Activated CD4-positive, alpha-beta T cell treated with anti-CD3 and anti-CD28 coated beads, Interleukin-2, amount 50 U/mL, for 24 hours (primary cell): ENCODE measurements at places on chromosomes 6 and 20.

DNA sequence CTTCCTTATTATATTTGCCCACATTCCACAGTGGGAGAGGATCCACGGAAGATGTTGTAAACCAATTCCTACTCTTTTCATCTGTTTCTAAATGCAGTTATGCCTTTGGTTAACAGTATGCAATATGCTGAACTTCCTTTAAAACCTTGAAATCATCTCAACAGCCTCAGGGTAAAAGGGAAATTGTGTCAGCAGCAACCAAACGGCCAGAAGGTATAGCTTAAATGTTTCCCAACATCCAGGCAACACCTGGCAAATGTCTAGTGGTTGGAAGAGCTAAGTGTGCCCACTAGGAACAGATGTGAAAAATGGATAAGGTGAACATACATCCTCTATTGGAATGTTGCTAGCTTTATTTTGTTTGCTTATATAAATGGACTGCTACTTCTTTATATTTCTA lies 164.8 kb downstream of the FAXC start:
- DNase-seq: no peak

GRCh38 chr6:1381481-1382330 lies 7.7 kb upstream of the FOXF2 start:
- peak; percentile 46 for DNase-seq

DNA sequence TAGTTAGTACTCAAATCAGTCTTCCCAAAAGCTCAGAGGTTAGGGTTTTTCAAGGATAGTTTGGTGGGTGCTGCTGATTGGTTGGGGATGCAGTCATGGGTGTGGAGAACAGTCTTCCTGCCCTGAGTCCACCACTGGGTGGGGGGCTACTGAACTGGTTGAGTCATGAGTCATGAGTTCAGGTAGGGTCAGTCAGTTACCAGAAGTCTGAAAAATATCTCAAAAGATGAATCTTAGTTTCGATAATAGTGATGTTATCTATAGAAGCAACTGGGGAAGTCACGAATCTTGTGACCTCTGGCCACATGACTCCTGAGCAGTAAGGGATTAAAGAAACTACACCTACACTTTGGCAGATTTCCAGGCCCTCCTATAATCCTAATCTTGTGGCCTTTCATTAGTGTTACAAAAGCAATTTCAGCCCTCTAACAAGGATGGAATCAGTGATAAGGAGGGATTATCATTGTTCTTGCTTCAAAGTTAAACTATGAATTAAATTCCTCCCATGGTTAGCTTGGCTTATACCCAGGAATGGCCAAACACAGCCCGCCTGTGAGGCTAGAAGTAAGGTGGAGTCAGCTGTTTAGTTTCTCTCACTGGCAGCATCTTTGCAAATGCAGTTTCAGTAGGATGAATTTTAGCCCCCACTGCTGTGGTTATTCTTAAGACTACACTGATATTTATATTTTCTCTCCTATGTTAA lies 33.3 kb upstream of the NKAIN2 start:
- DNase-seq: no peak

DNA sequence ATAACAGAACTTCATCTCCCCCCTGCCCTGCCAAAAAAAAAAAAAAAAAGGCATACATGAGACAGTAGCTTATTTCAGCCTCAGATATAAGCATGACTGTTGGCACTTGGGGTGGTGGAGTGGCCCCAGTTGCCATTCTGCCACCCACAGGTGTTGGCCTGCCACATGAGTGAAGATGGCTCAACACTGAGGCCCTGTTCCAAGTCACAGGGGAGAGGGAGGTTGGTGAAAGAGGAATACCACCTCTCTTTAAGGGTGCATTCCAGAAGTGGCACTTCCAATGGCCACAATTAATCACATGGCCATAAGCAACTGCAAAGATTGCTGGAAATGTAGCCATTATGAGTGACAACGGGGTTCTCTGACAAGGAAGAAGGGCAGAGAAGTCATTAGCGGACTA lies 61.9 kb upstream of the JARID2 start:
- peak; percentile 15 for DNase-seq

- DNase-seq: no peak
Observed at GRCh38 chr20:50242863-50243609, 52.4 kb downstream of the CEBPB start.

DNA sequence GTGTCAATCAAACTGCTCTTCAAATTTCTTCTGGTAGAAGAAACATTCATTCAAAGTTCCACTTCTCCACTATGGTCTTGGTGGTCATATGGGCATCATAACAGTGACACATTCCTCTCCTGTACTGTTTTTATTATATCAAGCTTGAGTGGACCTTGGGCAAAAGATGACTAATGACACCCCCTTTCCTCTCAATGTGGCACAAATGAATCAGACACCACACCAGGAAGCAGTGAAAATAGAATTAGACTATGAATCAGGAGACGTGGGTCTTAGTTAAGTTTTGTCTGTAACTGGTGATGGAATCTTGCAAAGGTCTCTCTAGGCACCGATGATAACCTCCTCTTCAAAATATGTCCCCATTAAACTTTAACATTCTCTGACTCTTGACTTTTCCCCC lies 9.0 kb upstream of the NRSN1 start:
- no peak for DNase-seq

DNA sequence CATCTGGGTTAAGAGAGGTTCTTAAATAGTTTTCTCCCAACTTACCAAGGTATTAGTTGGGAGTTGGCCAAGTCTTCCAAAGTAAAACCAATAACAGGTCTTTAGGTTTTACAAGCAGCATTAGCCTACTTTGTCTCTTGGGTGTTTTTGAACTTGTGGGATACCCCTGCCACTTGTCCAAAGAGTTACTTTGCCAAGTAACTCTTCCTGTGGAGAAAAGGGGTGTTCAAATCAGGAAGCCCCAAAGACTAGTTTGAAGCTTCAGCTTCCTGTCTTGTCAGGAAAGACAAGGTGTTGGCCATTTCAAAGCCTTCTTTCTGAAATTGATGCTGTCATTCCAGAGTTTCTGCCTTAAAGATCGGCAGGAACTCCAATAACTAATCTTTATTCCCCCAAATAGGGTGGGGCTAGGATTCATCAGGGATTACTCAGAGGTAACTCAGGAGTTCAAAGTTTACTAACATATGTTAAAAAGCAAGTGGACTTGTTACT lies 822 bp downstream of the RAB22A start:
- DNase-seq: no peak

GRCh38 chr20:61986762-61987321 lies 78.8 kb downstream of the TAF4 start:
- DNase-seq: no peak

DNA sequence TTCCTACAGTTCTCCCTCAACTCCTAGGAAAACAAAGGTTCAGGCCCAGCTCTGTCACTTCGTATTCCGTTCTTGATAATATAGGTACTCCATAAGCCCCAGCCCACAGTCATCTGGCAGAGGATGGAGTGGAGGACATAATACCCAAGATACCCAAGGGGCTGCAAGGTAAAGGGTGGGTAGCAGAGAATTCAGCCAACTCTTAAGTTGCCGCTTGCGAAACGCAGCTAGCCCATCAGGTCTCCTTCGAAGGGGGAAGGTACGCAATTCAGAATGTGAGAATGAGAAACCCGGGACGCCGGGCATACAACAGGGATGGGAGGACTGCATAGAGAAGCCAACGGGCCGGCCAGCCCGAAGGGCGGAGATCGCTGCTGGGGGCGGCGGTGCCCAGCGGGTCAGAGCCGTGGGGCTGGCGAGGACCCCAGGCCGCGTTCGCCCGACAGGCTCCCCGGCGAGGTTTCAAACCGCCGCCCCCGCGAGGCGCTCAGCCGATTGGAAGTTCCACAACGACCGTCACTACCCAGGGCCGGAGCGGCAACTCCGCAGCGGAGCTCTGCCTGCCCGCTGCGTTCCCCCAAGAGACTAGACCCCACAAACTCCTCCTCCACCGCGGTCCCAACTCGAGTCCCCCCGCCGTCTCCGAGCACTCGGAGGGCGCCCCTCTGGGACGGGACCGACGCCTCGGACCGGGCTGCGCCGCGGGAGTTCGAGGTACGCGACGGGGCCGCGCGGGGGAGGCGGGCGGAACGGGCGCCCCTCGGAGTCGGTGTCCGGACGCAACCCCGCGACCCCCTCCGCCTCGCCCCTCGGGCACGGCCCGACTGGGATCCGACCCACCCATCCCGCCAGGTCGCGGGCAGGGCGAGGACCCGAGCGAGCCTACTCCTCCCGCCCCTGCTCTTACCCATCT lies 911 bp downstream of the CDK19 start:
- DNase-seq: peak; percentile 21

DNA sequence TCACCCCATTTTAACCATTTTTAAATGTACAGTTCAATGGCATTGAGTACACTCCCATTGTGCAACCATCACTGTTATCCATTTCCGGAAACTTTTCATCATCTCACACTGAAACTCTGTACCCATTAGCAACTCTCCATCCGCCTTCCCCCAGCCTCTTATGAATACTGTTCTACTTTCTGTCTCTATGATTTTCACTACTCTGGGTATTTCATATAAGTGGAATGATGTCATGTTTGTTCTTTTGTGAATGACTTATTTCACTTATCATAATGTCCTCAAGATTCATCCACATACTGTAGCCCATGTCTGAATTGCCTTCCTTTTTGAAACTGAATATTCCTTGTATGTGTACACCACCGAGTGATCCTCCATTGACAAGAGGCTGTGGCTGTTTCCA lies 92.9 kb upstream of the TOX2 start:
- DNase-seq: no peak

- DNase-seq: no peak
Observed at GRCh38 chr6:149755300-149756260, 6.0 kb downstream of the PCMT1 start.

GRCh38 chr20:53149148-53149889 lies 177.2 kb downstream of the TSHZ2 start:
- DNase-seq: no peak

DNA sequence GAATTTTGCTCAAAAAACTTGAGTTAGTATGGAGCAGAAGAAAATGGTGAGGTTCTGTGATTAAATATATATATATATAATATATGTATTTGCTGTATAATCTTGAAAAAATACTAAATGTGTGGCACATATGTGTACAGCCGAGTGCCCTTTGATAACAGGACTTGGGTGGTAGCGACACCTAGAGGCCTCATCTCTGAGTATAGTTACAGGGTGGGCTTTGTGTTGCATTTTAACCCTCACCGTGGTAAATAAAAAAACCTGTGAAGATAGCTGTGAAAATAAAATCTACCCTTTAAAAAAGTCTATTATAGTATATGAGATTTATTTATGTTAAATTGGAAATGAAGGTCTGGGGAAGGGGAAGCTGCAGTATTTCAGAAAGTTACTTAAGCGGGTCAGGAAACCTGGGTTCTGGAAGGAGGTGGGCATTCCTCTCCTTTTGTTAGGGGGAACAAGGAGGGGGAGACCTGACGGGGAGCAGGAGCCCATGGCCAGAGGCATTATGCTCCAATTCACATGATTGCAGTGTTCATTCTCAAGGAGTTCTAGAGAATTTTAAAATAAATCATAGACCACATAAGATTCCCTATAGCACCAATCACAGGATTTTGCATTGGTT lies 82.7 kb downstream of the SH3BGRL2 start:
- DNase-seq: no peak

DNA sequence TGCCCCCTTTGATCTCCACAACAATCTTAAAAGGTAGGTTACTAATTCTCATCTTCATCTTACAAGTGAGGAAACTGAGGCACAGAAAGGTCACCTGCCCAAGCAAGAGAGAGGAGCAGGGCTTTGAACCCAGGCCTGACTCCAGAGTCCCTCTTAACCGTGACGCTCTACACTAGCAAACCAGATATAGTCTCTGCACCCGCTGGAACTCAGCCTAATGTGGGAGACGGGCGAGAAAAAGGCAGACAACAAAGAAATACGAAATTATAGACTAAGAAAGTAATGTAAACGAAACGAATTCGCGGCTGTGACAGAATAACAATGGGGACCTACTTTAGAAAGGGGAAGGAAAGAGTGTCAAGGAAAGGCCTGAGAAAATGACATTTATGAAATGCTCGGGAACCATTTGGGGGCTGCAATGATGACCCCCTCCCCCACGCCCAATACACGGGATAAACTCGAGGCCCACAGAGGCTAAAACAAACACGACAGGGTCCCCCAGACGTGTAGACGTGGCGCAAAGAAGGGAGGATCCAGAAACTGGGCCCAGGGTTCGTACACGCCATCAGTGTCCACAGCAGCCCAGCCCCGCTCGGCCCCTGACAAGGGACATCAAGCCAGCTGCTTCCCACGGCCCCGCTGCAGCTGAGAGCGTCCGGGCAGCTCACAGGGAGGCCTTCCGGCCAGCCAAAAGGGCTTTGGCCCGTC lies 637 bp downstream of the TRPC4AP start:
- no peak for DNase-seq

GRCh38 chr20:49642816-49643215 lies 70.9 kb downstream of the B4GALT5 start:
- no peak for DNase-seq

GRCh38 chr6:68502946-68503345 lies 132.1 kb upstream of the ADGRB3 start:
- DNase-seq: no peak

- no peak for DNase-seq
Observed at GRCh38 chr6:140909156-140909555, 1223.6 kb upstream of the GJE1 start.

DNA sequence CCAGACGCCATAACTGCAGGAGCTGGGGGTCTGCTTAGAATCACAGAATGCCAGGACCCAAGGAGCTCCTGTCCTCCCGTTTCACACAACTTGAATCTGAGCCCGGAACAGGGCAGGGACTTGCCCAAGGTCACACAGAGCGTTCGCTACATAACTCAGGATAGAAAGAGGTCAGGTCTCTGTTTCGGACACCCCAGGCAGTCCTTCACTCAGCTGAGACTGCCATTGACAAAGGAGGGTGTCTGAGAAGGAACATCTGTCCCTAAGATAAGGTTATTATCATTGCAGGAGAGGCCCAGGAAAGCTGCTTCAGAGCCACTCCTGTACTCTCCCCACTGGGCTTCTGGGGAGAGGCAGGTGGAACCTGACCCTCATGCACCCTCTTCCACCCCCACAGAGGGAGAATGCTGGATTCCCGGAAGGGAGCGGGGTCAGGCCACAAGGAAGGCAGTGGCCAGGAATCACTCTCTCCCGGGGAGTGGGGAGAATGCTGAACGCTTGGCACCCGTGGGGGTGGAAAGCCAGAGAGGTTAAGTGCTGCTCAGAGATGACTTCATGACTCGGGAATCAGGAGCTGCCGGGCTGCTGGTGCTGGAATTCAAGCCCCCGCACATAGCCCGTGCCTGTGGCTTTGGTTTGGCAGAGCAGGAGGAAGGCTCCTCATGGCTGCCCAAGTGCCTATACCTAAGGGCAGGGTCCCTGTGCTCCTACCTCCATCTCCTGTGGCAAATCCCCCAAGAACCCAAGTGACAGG lies 10.7 kb downstream of the SDC4 start:
- no peak for DNase-seq

DNA sequence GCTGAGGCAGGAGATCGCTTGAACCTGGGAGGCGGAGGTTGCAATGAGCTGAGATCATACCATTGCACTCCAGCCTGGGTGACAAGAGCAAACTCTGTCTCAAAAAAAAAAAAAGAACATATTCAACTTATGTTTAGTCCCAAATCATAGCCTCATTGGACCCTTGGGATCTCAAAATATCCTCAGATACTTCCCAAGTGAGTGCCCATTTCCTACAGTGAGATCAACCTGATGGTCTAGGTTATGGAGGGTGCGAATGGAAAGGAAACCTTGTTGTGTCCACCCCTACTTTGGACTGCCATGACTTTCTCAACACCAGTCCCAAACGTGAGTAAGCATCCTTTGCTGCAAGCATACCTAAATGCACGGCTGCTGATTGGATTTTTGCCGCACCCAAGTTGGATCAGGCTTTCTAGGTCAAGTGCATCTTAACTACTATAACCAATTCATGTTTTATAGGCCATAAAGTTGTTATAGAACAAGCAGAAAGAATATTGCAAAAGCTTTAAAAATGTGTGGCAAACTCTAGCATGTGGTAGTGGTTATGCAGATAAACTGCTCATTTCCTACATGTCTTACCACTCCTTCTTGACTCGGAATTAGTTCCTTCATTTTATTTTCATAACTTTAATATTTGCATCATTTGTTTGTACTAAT lies 131.2 kb downstream of the PLEKHG1 start:
- DNase-seq: no peak
